SHP77 treated with DMSO at 0.1 percent for 48 hours (cell line): ENCODE measurements at places on chromosomes 2 and 18.

DNA sequence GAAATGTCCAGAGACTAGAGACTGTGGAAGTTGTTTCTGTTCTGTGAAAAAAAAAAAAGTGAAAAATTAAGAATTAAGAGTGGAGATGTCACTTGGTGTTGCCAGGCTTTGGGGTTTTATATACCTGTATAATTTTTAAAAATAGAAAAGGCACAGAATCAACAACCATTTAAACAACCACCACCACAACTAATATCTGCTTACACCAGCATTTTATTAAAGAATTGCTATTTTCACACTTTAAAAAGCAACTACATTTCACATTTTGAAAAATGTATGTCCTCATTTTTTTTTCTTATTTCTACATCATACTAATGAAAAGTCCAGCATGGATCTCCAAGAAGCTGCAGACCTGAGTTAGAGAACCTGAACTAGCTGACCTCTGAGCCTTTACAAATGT, 167.5 kb upstream of the DTNA start:
- no peak for DNase-seq

DNA sequence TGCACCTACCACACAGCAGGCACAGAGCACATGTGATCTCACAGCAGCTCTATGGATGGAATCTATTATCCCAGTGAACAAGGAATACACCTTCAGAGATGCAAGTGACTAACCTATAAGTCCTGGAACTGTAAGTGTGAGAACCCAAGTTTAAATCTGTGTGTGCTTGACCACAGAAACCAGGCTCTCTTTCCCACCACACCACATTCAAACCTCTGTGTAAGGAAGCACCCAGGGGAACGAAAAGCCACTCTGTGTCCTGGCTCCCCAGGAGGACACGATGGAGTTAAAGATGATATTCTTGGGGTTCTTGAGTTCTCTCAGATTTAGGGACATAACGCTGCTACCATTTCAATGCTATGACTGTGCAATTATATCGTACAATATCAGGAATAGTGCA, 38.9 kb downstream of the TTR start:
- no peak for DNase-seq

DNA sequence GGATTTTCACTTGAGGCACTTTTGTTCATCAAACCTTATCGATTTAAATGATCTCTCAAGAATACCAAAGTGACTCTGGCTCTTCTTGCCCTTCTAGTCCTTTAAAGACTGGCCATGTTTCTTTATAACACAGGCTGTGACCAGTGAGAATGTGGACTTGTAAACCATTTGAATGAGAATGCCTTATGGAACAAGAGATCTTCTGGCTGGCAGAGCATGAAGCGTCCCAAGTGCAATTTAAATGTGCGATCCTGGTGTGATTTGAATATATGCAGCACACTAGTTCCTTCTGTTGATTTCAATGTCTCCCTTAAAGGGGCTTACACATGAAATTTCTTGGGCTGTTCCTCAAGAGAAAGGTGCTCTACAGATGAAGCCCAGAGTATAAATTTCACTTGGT, 262.4 kb upstream of the CCDC68 start:
- DNase-seq, result no peak

- DNase-seq, result no peak
These were observed 260.9 kb upstream of the ATP5MC3 start for GRCh38 chr2:175442441-175442840.

GRCh38 chr2:20803226-20803682, 19.6 kb downstream of the LDAH start:
- no peak for DNase-seq

- no peak for DNase-seq
These were observed 42.5 kb downstream of the DAPL1 start for GRCh38 chr2:158837645-158838044.

GRCh38 chr2:106970471-106971261, 84.7 kb upstream of the ST6GAL2 start:
- no peak for DNase-seq

DNA sequence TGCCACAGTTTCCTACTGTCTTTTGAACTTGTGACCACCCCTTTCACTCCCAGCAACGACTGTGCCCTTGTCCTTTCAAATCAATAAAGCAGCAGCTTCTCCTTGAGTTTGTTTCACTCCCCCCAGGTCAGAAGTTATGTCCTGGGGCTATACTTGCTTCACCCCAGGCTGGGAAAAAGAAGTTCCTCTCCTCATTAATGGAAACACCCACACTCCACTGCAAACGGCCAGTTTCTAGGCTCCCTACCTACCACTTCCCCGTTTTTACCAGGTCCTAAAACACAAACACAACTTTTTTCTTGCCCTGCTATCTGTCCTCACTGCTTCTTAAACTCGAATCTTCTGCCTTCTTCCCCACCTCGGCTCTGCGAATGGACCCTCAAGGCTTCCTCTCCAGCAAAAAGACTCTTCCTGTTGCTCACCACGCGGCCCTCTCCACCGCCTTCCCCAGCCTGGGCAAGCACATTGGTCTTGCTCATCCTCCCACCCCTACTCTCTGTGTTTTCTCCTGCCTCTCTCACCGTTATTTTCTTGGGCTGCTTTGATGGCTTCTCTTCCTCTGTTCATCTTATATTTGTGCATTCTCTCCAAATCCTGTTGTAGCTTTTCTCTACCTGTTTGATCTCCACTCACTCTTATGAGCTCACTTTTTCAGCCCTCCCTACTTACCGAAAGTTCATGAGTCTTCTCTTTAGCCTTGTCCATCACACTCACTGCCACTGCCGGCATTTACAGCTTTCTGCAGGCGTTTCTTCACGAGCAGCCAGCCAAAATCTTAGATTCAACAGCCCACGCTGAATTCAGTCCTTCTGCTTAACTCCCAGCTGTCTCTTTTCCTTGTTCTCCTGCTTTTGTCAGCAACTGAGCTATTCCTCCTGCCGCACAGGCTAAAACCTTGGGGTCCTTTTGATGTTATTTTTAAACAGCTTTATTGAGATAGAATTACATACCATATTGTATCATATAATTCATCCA, 7.0 kb upstream of the SP5 start:
- DNase-seq, result no peak

DNA sequence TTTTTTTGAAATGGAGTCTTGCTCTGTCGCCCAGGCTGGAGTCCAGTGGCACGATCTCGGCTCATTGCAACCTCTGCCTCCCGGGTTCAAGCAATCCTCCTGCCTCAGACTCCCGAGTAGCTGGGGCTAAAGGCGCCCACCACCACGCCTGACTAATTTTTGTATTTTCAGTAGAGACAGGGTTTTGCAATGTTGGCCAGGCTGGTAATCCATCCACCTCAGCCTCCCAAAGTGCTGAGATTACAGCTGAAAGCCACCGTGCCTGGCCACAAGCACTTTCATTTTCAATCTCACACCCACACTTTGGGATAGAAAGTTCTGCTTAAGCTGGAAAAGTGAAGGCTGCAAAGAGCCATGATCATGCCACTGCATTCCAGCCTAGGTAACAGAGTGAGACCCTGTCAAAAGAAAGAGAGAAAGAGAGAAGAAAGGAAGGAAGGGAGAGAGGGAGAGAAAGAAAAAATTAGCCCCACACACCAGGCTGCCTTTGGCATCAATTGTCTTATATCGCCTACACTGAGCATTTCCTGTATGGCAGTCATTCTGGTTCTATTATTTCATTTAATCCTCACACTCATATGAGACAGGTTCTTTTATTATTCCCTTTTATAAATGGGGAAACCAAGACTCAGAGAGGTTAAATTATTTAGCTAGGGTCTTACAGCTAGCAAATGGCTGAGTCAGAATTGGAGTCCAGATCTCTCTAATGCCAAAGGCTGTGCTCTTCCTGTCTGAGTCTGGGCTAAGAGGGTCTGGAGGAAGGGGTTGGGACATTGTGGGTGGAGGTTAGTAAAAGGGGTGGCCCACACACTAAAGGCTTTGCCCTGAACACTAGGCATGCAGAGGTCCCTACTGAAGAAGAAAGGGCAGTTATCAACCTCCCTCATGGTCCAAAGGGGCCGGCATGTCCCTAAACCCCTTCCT, 37.9 kb upstream of the PKDCC start:
- DNase-seq, result no peak
